ENCODE measurements at places on chromosomes 7 and 10. TPM values are rescaled to one million over a fixed set of nuclear protein-coding genes. Genes with fewer than 3 reads are reported as not detected.

The C7orf33 gene
- not detected for total RNA-seq

The FAM131B gene
- 1.5 TPM for total RNA-seq

DNA sequence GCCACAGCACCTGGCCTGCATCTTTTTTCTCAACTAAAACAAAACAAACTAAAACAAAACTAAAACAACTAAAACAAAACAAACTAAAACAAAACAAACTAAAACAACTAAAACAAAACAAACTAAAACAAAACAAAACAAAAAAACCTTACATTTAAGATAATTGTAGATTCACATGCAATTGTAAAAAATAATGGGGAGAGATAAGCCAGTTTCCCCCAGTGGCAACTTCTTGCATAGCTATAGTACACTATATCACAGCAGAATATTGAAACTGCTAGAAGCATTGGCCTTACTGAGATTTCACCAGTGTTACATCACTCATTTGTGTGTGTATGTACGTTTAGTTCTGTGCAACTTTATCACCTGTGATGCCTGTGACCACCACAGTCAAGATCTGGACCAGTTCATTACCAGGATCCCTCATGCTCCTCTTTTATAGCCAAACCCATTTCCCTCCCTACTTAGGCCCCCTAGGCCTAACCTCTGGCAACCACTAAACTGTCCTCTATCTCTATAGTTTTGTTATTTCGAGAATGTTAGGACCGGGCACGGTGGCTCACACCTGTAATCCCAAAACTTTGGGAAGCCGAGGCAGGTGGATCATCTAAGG is 9.3 kb downstream of the FXYD4 start:
- no peak for DNase-seq

GRCh38 chr7:49660170-49660783 is 113.2 kb upstream of the VWC2 start:
- no peak for DNase-seq

Measured in Panc1 (cell line).